Endothelial cell (in vitro differentiated cells): ENCODE measurements at places on chromosomes 1 and 21. TPM values are rescaled to one million over a fixed set of nuclear protein-coding genes. Genes with fewer than 3 reads are reported as not detected.

CHRM3 gene
- 41.7 TPM for total RNA-seq

DNA sequence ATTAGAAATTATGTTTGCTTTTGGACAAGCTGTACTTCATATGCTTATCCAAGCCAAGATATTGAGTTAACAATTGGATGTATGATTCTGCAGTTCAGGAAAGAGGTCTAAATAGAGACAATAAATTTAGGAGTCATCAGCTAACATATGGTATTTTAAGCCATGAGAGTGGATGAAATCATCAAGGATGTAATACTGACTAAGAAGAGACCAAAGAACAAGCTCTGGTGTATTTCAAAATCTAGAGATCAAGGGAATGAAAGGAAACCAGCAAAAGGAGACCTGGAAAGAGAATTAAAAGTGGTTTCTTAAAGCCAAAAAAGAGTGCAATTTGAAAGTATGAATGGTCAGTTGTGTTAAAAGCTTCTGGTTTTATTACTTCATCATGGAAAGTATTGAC is 183.6 kb upstream of the BEND5 start:
- no peak overlapping the region for H3K4me3 ChIP-seq
- H3K27ac ChIP-seq = no peak overlapping the region
- H3K36me3 ChIP-seq = no peaks in the 10 kb centered on the region
- H3K27me3 ChIP-seq = no peaks in the 10 kb centered on the region
- no peak for DNase-seq

IFI44L gene
- total RNA-seq = 0.59 TPM

GRCh38 chr1:54395281-54395934 is 10.8 kb downstream of the SSBP3 start:
- no peak for DNase-seq
- no peak overlapping the region for H3K4me3 ChIP-seq
- no peaks in the 10 kb centered on the region for H3K27me3 ChIP-seq
- no peak overlapping the region for H3K27ac ChIP-seq

DNA sequence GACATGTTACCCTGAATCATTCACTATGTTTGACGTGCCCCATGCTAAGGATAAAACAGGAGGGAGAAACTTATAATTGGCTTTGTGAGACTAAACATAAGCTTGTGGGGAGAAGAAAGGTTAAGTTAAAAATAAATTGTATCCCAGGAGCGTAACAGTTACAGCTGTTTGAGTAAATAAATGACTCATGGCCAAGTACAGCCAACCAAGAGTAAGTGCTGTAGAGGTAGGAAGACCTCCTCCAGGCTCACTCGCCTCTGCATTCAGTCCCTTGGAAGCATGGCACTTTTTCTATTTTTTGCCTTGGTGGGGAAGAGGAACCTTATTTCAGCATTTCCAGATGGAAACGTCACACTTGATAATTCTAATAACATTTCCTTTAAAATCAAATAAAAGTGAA is 116.5 kb downstream of the ZP4 start:
- no peaks in the 10 kb centered on the region for H3K4me1 ChIP-seq
- no peak overlapping the region for H3K4me3 ChIP-seq
- no peaks in the 10 kb centered on the region for H3K36me3 ChIP-seq
- no peaks in the 10 kb centered on the region for H3K27me3 ChIP-seq
- no peak for DNase-seq

DDR2 gene
- total RNA-seq = 0.33 TPM

GRCh38 chr1:17768651-17769241 is 13.6 kb downstream of the ACTL8 start:
- H3K4me3 ChIP-seq = no peak overlapping the region
- no peak overlapping the region for H3K27ac ChIP-seq
- H3K27me3 ChIP-seq = peaks cover 5% of the 10 kb centered on the region
- peaks cover 5% of the 10 kb centered on the region for H3K4me1 ChIP-seq

DNA sequence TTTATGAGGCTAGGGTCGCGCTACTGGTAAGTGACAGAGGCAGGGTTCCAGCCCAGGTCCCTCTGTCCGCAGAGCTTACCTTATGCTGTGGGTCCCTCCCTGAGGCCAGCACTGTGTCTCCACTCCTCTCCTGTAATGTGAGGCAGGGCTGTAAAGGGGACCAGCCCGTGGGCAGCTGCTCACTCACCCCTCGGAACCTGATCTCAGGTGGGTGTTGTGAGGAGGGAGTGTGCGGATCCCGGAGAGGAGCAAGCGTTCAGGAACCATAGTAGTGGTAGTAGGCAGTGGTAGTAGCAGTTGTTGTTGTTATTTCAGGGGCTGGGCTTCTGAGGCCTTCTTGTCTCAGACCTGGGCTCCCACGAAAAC is 1.7 kb downstream of the ZC3H12A start:
- no peak for DNase-seq
- H3K27me3 ChIP-seq = peaks cover 16% of the 10 kb centered on the region
- peaks cover 30% of the 10 kb centered on the region for H3K4me1 ChIP-seq
- peak overlapping the region; percentile 65 for H3K4me3 ChIP-seq
- H3K36me3 ChIP-seq = no peaks in the 10 kb centered on the region
- H3K27ac ChIP-seq = no peak overlapping the region

- H3K27ac ChIP-seq = no peak overlapping the region
- H3K27me3 ChIP-seq = peaks cover 9% of the 10 kb centered on the region
- H3K4me3 ChIP-seq = no peak overlapping the region
Observed at GRCh38 chr1:17642943-17643342, 103.4 kb downstream of the ARHGEF10L start.

HCRTR1 gene
- not detected for total RNA-seq

AVPR1B gene
- total RNA-seq = not detected

GRCh38 chr1:78104322-78104721 is 58.6 kb downstream of the GIPC2 start:
- no peak for DNase-seq
- peaks cover 1% of the 10 kb centered on the region for H3K27me3 ChIP-seq
- peaks cover 2% of the 10 kb centered on the region for H3K4me1 ChIP-seq
- no peaks in the 10 kb centered on the region for H3K36me3 ChIP-seq
- no peak overlapping the region for H3K4me3 ChIP-seq

DNA sequence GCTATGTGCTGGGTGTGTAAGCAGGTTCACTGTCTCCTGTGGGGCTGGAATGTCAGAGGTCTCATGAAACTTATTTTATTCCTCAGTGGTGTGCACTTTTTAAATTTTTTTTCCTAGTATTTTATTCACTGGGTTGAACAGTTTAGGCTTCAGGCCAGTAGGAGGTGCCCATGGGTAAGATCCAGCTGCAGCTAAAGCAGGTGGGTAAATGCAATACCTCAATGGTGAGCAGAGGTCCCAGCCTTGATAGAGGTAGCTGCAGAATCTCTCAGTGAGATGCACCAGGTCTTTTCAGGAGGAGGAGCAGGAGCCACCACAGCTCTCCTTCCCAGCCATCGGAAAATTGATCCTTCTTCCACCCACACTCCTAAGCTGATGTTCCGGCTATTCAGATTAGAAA is 12.6 kb upstream of the OR6N2 start:
- no peaks in the 10 kb centered on the region for H3K36me3 ChIP-seq
- peaks cover 2% of the 10 kb centered on the region for H3K27me3 ChIP-seq
- peak; percentile 24 for DNase-seq
- H3K27ac ChIP-seq = no peak overlapping the region

DNA sequence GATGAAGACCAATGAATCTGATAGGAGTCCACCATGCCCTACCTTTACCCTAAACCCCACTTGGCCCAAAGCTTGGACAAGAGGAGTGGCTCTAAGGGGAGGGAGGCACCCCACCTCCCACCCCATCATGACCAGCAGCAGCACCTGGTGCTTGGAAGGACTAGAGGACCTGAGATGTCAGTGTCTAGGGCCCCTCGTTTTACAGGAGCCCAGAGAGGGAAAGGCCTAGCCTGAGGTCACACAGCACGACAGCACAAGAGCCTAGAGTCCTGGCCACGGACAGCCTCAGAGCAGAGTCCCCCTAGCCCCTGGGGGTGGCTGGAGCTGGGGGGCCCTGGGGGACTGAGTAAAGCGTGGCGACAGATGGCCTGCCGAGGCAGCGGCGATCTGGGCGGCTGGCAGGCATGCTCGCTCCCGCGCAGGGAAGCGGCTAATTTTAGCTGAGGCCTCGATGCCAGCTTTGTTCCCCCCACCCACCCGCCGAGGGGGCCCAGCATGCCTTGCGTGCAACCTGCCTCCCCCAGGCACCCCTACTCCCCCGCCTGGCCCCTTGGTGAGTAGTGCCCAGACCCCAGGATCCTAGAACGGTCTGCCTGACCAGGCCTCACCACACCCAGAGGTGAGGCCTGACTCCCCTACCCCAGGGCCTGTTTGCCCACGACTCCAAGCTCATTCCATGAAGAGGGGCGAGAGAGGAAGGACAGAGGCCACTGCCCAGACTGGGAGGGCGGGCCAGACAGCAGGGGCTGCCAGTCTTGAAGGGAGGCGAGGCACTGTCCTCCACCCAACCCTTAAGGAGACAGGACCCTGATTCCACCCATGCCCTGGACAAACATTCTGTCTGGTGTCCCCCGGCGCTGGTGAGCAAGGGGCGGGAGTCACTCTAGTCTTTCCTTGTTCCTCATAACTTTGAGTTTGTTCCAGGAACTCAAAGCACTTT is 39.0 kb downstream of the AHDC1 start:
- H3K4me1 ChIP-seq = peaks cover 55% of the 10 kb centered on the region
- DNase-seq = no peak
- H3K27ac ChIP-seq = no peak overlapping the region

AXDND1 gene
- not detected for total RNA-seq

GRCh38 chr1:198929961-198930599 is 291.2 kb downstream of the PTPRC start:
- no peak for DNase-seq
- peaks cover 13% of the 10 kb centered on the region for H3K4me1 ChIP-seq
- peak overlapping the region; percentile 3 for H3K4me3 ChIP-seq
- no peaks in the 10 kb centered on the region for H3K36me3 ChIP-seq
- H3K27ac ChIP-seq = peak overlapping the region; percentile 77

DNA sequence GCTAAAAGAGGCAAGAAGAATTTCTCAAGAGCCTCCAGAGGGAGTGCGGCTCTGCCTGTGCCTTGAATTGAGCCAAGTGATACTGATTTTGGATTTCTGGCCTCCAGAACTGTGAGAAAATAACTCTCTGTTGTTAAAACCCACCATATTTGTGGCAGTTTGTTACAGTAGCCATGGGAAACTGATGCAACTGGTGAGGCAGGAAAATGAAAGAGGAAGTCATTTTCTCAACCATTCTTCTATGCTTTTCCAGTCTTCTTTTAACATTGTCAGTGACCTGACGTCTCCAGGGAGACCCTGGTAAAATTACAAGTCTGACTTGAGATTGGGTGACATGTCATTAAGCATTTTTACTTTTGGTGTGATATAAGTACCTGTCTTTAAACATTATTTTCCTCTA is 5.8 kb downstream of the OR6P1 start:
- peak overlapping the region; percentile 55 for H3K27ac ChIP-seq
- no peak overlapping the region for H3K4me3 ChIP-seq
- peaks cover 11% of the 10 kb centered on the region for H3K4me1 ChIP-seq
- no peaks in the 10 kb centered on the region for H3K36me3 ChIP-seq
- H3K27me3 ChIP-seq = no peaks in the 10 kb centered on the region

- no peak overlapping the region for H3K27ac ChIP-seq
- DNase-seq = no peak
- H3K4me3 ChIP-seq = no peak overlapping the region
- no peaks in the 10 kb centered on the region for H3K27me3 ChIP-seq
Observed at GRCh38 chr21:21238629-21239400, 240.6 kb downstream of the NCAM2 start.

GRCh38 chr1:208131621-208132286 is 112.4 kb downstream of the PLXNA2 start:
- H3K4me3 ChIP-seq = no peak overlapping the region
- H3K4me1 ChIP-seq = peaks cover 22% of the 10 kb centered on the region
- H3K27ac ChIP-seq = no peak overlapping the region
- peaks cover 3% of the 10 kb centered on the region for H3K36me3 ChIP-seq

- no peaks in the 10 kb centered on the region for H3K4me1 ChIP-seq
- no peaks in the 10 kb centered on the region for H3K36me3 ChIP-seq
- no peak for DNase-seq
- H3K4me3 ChIP-seq = no peak overlapping the region
Observed at GRCh38 chr1:233897325-233898162, 6.9 kb upstream of the SLC35F3 start.

PLA2G4A gene
- total RNA-seq = 12.2 TPM

DNA sequence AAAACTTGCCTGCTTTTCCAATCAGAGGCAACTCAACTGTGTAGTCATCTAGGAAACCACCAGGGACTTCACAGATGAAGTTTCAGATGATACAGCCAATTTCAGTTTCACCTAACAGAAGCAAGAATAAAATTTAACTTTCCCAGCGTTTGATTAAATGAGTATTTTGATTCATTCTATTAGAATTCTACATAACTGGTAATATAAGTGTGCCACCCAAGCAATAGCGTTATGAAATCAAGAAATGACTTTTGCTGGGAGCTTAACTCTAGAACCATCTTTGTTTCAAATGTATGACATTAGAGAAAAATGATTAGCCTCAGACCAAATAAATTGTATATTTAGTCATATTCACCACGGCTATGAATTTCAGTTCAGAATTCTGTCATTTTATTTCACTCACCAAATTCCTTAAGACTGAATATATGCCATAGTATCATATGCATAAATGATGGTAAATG is 239.3 kb downstream of the NRIP1 start:
- no peak for DNase-seq
- H3K4me1 ChIP-seq = no peaks in the 10 kb centered on the region
- no peaks in the 10 kb centered on the region for H3K36me3 ChIP-seq
- H3K27ac ChIP-seq = no peak overlapping the region
- no peak overlapping the region for H3K4me3 ChIP-seq
- peaks cover 4% of the 10 kb centered on the region for H3K27me3 ChIP-seq
